SK-N-MC (cell line): ENCODE measurements at places on chromosomes 1 and 21.

- DNase-seq: no peak
Measured at GRCh38 chr21:33753886-33754285, 111.6 kb downstream of the ITSN1 start.

DNA sequence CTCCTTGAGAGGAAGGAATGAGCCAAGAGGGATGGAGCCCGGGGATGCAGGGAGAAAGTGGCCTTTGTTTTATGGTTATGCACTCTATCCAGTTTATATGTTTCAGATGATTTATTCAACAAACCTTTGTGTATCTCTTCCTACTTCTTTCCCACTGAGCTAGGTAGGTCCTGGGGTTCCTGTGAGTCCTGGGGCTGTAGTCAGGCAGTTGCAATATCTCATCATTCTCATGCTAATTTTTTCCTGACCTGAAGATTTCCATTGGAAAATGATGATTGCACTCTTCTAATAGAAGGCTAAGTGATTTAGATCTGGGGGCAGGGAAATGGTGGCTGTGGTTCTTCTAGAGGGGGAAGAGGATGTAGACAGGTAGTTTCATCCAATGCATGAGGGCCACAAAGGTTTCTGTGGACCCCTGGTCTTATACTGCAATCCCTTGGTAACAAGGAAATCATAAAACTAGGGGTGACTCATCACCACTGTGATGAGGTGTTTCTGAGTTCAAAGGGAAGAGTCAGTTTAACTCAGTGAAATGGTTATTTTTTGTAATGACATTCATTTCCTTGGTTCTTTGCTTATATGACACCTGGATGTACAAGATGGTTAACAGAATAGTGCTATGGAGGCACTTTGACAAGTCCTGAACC lies 20.2 kb downstream of the B3GALT5 start:
- DNase-seq: no peak

GRCh38 chr1:117001254-117001927 lies at the start of gene CD101:
Gene CD101, plus strand, starts transcription at chr1:117001760. Its CDS starts 58 bp downstream, at chr1:117001818.
- no peak for DNase-seq

DNA sequence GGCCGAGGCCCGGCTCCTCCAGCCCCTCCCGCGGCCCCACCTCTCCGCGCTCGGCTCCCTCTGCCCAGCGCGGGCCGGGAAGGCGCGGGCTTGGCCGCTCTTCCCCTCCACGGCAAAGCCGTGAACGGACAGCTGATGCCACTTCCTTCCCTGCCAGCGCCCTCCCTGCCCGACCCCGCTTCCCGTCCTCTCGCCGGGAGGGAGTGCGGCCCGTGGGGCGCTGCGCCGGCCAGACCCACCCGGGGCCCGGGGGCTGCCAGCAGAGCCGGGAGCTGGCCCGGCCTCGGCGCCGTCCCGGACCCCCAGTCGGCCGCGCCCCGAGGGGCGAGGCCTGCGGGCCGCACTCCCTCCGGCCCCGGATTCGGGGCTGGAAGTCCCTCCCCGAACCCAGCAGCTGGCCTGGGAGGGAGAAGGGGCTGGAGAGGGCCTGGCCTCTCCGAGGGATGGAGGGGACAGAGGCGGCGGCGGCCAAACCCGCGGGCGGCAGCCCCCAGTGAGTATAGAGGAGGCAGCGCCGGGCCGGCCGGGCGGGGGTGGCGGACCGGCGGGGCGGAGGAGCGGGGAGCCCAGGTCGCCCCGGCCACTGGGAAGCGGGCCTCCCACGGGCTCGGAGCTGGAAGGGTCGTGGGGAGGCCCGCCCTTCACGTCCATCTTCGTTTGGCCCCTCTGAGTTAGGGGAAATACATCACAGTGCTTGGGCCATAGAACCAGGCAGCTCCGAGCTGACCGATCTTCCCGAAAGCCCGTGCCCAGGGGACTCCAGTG lies at the start of gene KIAA1614:
KIAA1614 (plus strand) TSS at position 97 of the 765 bp plus-strand sequence; CDS start at position 444, 347 bp downstream.
- DNase-seq: no peak

- no peak for DNase-seq
Measured at GRCh38 chr1:147526501-147526900, 14.8 kb upstream of the BCL9 start.

- no peak for DNase-seq
Measured at GRCh38 chr1:100344774-100345173, 7.5 kb upstream of the CDC14A start.

DNA sequence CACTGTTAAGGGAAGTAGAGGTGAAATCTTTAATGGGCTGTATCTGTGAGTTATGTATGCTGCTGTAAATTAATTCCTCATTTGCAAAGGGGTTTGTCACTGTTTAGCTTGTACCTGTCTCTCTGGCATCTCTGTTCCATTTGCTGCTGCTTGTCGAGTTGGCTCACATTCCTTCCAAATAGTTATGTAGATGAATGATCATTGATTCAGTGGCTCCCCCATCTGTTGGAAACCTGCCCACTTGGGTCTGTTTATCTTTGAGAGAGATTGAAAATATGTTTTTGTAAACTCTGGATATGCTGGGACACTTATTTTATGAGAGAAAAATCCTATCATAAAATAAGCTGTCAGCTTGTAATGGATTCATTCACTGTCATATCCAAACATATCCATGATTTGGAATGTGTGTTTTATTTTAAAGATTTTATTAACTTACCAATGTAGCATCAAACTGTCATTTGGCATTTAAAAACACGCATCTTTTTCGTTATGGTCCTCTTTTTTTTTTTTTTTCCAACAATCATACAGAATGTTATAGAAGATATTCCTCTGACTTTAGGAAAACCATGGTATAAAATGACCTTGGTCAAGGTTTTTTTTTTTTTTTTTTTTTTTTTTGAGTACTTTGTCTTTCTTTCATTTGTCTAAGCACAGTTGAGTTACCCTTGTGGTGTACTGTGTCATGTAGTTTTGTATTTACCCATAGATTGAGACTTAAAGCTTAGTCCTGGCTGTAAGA lies 3.5 kb downstream of the RYR2 start:
- DNase-seq: no peak

GRCh38 chr1:235614442-235614954 lies 35.1 kb downstream of the GNG4 start:
- no peak for DNase-seq

DNA sequence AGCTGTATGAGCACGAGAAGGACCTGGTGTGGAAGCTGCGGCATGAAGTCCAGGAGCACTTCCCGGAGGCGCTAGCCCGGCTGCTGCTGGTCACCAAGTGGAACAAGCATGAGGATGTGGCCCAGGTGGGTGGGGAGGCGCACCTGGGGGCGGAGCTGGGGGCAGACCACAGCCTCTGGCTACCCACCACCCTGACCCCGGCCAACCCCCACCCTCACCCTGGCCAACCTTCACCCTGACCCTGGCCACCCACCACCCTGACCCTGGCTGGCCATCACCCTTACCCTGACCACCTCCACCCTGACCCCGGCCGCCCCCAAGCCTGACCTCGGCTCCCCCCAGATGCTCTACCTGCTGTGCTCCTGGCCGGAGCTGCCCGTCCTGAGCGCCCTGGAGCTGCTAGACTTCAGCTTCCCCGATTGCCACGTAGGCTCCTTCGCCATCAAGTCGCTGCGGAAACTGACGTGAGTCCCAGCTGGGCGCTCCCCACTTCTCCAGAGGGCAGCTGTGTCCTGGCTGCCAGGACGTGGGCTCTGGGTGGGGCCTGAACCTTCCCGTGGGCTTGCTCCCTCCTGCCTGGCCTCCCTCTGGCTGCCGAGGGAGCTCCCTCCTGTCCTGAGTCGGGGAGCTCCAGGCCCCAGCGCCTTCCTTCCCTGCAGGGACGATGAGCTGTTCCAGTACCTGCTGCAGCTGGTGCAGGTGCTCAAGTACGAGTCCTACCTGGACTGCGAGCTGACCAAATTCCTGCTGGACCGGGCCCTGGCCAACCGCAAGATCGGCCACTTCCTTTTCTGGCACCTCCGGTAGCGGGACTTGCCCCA lies 69.5 kb downstream of the PIK3CD start:
- DNase-seq: no peak

DNA sequence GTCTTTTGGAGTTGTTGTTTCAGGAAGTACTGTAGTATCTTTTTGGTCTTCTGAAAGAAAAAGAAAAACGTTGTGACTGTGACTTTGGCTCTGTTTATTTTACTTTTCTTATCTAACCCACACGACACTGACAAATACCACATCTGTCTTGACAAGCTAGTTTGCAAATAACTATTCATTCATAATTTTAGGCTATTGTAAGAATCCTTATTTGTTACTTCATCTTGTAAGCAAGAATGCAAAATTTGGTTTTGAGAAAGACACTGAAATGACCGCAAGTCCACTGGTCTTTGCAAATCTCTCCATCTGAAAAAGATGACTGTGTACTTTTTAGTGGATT lies 12.7 kb downstream of the TGFB2 start:
- DNase-seq: no peak

DNA sequence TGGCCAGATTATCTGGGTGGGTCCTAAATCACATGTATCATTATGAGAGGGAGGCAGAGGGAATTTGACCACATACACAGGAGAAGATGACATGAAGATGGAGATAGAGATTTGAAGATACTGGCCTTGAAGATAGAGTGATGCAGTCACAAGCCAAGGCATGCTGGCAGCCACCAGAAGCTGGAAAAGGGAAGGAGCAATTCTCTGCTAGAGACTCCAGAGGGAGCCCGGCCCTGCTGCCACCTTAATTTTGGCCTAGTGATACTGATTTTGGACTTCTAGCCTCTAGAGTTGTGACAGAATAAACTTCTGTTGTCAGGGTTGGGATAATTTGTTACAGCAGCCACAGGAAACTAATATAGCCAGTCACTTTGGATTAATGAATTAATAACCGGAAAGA lies 2.2 kb upstream of the PRDM2 start:
- DNase-seq: no peak

GRCh38 chr1:199978408-199978940 lies 49.0 kb upstream of the NR5A2 start:
- no peak for DNase-seq

DNA sequence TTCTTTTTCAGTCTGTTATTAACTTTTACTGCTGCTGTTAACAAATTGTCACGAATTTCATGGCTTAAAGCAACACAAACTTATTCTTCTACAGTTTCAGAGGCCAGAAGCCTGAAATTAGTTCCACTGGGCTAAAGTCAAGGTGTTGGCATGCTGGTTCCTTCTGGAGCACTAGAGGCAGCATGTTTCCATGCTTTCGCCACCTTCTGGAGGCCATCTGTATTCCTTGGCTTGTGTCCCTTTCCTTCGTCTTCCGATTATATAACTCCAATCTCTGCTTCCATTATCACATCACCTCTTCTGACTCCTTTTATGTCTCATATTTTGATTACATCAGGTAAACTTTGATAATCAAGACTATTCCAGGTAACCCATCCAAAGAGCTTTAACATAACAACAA lies 1742.1 kb downstream of the BRINP3 start:
- DNase-seq: no peak
